A172 (cell line): ENCODE measurements at places on chromosomes 3 and 15.

- DNase-seq, result no peak
These were observed 453 bp upstream of the CCDC14 start for GRCh38 chr3:123961508-123961856.

DNA sequence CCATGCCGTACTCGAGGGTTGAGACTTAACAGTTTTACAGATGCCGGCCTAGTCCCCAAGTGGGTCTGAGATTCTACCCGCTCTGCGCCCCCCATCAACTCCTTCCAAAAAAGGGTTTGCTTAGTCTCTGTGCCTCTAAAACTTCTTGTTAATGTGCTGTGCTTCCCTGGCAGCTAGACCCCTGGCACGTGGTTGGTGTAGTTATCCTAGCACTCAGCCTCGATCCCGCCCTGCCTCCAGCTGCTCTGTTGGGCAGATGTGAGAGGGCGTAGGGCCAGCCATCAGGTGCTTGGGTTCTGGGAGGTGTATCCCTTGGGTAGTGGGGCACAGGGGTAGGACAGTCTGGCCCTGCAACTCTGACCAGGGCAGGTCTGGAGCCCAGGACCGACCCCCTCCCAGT is 79.5 kb downstream of the FBLN2 start:
- DNase-seq, result no peak

DNA sequence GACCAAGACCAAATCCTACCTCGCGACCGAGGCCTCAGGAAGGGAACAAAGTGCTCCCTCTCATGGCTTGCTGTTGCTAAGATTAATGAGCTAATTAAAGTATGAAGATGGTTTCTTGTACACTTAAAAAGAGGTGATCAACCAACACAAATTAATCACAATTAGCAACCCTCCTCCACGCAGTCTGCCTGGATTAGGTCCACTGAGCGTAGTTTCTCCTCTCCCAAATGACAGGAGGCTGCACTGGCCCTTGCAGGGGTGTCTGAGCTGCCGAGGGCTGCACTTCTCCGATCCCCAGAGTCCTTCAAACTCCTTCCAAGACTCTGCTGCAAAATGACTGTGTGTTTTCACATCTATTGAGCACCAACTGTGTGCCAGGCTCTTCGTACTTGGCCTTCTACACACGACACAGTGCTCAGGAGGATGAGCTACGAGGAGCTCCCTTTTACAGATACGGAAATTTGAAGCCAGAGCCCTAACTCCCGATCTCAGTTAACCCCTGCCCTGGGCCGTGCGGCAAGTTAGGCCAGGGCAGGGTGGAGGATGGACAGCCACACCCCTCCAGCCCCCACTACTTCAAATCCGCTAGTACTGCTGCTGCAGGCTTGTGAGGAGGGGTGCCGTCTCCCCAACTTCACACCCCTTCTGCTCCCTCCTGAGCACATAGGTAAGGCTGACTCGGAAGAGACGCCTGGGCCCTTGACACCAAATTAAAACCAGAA is 101.0 kb upstream of the LINGO1 start:
- no peak for DNase-seq

- DNase-seq, result no peak
These were observed 235.4 kb downstream of the FOXP1 start for GRCh38 chr3:71348001-71348632.

DNA sequence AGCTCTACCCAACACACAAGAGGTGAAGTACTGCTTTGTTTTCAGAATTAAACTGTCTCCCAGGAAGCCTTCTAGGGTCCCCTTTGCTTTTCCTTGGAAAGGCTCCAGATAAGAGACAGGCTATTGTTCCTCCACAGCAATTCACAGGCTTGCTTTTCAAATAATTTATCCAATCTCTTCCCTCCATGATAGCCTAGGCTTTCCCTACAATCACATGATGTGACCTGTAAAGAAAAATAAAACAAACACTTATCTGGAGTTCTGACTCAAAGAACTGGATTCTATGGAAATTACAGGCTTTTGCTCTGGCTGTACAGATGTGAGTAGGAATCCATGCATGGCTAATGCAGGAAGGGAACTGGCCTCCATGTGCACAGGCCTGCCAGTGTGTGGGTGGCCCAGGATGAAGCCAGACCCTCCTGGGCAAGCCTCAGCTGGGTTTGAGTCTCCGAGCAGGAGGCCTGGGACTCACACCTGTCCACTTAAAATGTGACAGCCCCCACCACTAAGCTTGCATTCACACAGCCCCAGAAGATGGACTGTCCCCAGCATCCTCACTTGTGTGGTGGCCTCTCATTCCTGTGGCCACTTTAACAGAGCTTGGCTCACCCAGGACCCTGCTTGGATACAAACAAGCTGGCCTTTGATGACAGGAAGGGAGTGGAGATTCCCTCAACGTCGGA is 75.8 kb upstream of the LEKR1 start:
- peak; percentile 19 for DNase-seq

- DNase-seq, result no peak
These were observed 52.4 kb downstream of the COPS2 start for GRCh38 chr15:49103002-49103401.

DNA sequence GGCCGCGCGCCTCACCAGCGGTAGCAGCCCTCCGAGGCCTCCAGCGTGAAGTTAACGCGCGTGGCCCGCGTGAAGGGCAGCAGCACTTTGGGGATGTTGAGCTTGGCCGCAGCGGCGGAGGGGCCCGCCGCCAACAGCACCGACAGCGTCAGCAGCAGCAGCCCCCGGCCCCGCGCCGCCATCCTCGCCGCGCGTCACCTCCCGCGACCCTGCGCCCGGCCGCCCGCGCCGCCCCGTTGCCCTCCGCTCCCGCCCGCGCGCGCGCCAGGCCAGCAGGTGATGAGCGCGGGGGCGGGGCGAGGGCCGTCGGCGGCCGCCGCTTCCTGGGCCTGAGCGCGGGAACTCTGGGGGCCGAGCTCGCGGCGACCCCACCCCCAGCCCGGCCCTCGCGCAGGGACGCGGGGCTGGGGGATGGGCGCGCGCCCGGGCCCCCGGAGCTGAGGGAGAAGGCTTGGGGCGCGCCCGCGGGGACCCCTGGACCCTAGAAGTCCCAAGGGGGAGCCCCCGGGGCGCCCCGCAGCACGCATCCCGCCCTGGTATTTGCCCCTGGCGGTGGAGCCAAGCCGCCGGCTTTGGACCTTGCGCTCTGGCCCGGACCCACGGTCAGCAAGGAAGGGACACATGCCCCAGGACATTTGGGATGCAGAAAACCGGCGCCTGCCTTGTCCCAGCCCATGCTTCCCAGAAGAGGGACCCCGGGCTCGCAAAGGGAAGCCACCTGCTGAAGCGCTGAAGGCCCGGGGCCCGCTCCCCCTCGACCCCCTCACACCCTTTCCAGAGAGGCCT is at the start of gene NUP210:
TSS of gene NUP210 (minus strand) at position 278 of the 786 bp plus-strand sequence. CDS start at position 182, 96 bp downstream.
- no peak for DNase-seq

GRCh38 chr3:142115867-142116668 is 33.3 kb downstream of the TFDP2 start:
- no peak for DNase-seq

DNA sequence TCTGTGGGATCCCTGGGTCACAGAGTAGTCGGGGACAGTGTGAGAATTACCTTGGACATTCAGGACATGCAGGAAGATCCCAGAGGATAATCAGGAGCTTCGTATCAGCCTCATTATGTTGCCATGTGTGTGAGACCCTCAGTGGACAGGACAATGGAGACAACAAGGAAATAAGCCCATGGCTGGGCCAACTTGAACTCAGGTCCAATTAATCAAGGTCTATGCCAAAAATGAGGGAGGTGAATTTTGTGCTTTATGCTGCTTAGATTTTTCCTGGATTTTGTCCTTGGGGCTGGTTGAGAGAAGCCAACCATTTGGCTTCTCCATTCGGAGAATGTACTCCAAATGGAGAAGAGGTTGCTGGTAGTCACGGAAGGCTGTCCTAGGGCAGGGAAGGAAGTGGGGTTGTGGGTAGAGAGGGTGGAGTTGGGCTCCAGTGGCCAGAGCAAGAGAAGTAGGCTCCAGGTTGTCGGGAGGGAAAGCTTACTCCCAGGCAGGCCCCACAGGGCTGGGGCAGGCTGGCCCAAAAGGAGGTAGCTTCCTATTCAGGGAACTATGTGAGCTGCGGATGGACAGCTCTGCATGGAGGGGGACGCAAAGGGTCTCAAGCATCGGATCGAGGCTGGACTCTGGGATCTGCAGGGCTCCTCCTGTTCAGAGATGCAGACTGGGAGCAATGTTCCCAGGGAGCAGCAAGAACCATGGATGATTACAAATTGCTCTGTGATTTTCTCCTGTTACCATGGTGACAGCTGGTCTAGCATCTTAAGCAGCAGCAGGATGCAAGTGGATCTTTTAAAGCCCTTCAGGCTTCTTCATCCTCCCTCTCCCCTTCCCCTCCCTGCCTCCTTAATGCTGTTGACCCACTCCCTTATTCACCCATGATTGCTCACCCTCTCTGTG is 91.1 kb downstream of the WNT7A start:
- no peak for DNase-seq

DNA sequence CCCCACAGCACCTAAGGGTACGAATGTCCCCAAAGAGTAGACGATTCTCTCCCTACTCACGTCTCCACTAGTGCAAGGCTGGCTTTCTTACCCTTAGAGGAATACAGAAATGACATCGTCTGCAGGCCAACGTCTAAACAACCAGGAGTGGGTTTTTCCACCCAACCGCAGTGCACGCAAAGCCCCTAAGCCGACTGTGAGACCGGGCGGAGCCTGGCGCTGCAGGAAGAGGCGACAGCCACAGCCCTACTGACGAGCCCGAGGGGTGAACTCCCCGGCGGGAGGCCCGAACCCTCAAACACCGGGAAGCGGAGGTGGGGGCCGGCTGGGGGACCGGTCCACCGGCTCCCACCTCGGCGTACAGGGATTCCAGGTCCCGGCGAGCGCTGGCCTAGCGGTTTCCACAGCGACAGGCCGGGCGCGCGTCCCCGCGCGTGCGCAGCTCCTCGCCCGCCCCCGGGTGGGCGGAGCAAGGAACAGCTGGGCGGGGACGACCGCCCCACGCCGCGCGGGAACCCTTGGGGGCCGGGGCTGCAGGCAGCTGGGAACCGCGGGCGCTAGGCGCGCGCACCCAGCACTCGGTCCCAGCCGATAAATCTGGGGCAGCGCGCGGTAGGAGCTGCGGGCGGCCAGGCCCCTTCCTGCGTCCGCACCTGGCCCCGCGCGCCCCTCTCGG is at the start of the genes CEP19 and PIGX:
TSS of gene CEP19 (minus strand) at position 413 of the 676 bp plus-strand sequence. CDS start 3,593 bp downstream, outside the sequence.
TSS of gene PIGX (plus strand) at position 540 of the 676 bp plus-strand sequence.
- peak; percentile 74 for DNase-seq

- DNase-seq, result peak; percentile 59
These were observed 116.1 kb downstream of the KLF13 start for GRCh38 chr15:31442699-31443111.

DNA sequence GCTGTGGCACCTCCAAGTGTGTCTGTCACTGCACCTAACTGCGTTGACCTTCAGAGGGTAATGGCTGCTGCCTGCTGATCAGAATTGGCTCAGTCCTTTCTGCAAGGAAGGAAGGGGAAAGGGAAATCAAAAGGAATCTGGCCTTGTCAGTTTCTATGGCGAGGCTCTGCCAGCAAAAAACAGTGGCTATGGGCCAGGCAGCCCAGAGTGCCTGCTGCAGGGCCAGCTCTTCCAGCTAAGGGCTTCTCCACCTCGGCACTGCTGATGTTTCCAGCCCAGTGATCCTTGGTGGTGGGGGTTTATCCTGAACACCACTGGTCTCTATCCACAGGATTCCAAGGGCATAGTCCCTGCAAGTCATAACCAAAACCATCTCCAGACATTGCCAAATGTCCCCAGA is 184.3 kb downstream of the TJP1 start:
- no peak for DNase-seq

GRCh38 chr15:91593067-91593466 is 260.4 kb upstream of the SLCO3A1 start:
- DNase-seq, result no peak

DNA sequence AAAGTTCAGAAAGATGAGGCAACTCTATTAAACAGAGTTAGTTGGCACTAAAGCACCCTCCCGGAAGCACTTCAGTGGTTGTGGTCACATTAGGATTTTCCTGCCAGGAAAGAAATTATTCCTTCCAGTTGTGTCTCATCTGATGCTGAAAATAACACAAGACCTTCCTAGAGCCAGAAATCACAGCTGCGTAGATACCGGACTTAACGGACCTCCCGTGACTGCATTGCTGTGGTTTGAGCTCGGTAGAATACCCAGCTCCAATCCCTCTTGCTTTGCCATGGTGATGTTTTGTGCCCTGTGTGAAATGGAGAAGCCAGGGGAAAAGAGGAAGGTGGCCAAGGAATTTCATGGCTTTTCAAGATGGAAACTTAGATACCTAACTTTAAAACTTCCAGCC is 215.0 kb upstream of the IGF1R start:
- DNase-seq, result peak; percentile 64

DNA sequence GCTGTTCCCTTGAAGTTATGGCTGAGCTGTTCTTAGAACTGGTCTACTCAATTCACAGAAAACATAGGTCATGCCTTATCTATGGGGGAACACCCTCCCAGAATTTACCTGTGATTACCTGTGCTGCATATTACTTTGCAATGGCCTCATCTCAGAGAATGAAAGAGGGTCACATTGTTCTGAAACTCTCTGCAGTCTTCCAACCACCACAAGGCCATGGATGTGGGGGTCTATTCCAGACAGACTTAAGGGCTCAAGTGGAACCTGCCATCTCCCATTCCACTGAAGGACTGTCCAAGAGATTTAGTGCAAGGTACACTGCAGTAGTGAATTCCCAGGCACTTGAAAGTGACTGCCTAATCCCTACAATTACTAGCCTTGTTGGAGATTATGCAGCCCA is 40.1 kb upstream of the RASA2 start:
- no peak for DNase-seq

- DNase-seq, result no peak
These were observed 37.2 kb downstream of the PSTPIP1 start for GRCh38 chr15:77032052-77032646.

DNA sequence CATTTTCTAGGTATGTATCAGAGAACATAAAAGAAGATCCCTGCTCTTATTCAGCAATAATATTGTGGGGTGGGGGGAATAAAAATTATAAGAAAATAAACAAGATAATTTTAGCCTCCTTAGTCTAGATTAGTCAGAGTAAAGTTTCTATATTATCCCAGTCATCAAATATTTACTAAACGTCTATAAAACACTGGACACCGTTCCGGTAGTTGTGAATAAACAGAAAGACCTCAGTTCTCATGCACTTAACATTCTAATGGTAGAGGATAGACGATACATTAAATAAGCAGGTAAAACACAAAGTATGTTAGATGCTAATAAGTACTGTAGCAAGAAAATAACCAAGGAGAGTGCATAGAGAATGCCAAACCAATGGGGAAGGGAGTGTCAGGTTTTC is 425.0 kb downstream of the GBE1 start:
- DNase-seq, result no peak

DNA sequence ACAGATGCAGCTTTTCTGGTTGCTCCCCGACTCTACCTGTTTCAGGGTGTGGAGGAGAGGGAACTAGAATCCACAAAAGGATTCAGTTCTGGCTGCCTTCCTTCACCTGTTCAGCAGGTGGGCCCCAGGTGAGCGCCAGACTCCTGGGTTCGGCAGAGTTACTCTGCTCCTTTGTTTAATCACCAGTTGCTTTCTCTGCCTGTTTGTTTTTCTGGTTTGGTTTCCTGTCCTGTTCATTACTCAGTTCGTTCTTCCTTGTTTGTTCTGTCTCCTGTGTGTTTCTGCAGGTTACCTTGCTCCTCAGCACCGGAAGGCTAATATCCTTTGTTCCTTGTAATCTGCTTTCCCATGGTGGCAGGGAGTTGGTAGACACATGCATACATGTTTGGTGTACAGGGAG is 508.5 kb upstream of the ATP11B start:
- DNase-seq, result no peak
